ENCODE measurements at places on chromosomes 7 and 10.

DNA sequence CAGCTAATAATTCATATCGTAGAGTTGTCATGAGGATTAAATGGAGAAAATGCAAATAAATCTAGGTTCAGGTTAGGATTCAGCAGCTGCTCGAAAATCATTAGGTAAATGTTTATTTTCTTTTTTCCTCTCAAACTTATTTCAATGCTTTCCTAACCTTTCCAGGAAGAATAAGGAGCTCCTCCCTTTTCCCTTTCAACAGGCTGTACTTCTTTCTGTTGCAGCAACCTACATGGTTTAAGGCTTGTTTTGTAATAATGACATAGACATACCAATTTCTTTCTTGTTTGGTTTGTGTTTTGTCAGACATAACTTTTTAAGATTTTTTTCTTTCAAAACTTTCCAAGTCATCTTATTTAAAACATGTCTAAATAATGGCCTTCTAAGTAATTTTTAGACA is 18.2 kb downstream of the GPR141 start:
- DNase-seq, result no peak

DNA sequence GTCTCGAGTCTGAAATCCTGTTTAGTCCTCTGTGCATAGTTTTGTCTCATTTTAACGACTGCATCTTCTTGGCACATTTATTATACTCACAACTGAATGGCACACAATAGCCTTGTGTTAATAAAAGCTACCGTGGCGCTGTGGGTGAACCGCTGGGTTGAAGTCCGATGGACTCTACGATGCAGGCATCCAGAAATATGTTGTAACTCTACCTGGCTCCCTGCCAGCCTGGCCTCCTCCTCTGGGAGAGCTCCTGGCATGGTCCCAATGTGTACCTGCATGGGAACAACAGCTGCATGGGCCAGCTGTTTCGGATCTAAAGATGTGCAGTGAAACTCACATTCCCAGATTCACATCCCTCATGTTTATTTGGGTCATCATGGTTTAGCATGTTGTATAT is 3.7 kb upstream of the DPYSL4 start:
- no peak for DNase-seq

DNA sequence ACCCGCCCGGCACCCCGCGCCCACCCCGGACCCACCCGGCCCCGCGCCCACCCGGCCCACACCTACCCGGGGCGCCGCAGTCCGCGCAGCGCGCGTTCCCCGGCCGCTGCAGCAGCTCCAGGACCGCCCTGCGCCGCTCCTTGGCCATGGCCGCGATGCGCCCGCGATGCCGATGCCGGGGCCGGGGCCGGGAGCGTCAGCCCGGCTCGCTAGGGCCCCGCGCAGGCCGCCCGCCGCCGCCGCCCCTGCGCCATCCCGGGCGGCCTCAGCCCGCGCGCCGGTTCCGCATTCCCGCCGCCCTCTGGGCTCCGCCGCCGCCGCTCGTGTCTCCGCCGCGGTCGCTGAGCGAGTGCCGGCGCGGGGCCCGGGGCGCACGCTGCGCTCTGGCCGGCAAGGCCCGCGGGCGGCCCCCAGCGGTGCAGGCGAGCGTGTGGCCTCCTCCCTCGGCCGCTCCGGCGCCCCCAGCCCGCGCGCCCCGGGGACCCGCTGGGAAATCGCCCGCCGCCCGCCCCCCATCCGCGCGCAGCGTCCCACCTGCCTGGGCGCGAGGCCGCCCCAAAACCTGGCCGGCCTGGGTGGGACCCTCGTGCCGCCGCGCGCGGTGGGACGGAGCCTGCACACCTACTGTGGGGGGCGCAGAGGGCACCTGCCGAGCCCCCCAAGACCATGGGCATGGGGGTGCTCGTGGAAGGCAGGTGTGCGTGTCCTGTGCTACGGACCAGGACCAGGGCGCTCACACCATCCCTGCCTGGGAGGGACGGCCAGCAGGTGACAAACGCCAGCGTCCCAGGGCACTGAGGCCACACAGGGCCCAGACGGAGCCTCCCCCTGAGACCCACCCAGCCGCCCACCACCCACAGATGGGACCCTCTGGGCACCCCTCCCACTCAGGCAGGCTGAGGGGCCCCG is at the start of gene ADAP1:
TSS of gene ADAP1 (minus strand) at position 351 of the 909 bp plus-strand sequence. CDS start at position 148, 203 bp downstream.
- DNase-seq, result no peak

DNA sequence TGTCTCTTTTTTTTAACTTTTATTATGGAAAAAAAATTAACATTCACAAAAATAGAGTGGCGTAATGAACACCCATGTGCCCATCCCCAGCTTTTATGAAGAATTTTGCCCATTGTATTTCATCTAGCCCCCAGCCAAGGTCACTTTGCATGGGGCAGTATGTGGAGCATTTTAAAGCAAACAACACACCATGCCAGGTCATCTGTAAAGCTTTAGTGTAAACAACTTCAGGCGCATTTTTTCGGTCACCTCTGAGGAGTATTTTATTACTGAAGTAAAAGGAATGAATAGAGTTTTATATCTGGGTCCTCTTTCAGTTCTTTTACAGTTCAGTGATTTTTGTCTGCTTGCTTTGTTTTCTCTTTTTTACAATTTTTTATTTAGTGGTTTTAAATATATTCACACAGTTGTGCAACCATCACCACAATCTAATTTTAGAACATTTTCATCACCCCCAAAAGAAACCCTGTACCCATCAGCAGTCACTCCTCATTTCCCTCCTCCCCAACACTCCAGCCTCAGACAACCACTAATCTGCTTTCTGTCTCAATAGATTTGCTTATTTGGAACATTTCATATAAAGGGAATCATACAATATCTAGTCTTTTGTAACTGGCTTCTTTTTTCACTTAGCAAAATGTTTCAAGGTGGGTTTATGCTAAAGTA is 87.9 kb downstream of the SLC37A3 start:
- DNase-seq, result no peak

GRCh38 chr10:110494532-110494931 is 3.2 kb upstream of the DUSP5 start:
- no peak for DNase-seq

- DNase-seq, result no peak
These were observed 45.4 kb upstream of the LRGUK start for GRCh38 chr7:134081695-134082094.

- DNase-seq, result peak; percentile 24
These were observed 53.4 kb downstream of the CFAP58 start for GRCh38 chr10:104406715-104407650.

DNA sequence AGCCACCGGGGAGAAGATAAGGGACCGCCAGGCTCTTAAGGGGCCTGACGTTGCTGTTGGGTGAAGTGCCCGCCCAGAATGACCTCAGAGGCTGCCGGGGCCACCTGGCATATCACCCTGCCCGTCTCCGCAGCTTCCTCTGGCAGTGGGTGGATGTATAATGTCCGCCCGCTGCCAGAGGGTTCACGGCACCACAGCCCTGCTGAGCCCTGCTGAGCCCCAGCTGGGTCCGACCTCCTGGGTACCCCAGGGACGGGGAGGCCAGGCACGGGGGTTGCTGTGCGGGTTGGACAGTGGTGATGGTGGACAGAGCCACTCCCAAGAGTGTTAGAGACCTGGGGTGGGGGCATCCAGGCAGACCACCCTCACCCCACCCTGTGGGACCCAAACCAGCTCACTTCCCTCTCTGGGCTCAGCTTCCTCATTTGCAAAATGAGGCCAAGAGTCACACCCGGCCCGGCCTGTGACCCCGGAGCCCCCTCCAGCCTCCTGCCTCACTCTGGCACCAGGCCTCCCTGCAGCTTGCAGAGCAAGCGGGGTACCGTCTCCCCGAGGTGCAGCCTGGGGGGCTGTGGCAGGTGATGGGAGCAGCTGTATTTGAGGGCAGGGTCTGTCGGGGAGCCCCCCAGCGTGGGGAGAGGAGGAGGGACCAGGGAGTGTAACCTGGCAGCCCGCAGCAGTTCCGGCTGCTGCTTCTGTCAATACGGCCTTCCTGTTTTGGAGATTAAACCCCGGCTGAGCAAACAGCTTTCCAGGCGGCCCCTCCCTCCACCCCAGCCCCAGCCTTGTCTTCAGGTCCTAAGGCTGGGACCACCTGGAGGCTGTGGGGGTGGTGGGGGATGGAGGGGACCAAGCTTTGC is 8.4 kb upstream of the LFNG start:
- no peak for DNase-seq

- peak; percentile 73 for DNase-seq
These were observed 36.9 kb downstream of the ENTPD1 start for GRCh38 chr10:95792874-95793285.

DNA sequence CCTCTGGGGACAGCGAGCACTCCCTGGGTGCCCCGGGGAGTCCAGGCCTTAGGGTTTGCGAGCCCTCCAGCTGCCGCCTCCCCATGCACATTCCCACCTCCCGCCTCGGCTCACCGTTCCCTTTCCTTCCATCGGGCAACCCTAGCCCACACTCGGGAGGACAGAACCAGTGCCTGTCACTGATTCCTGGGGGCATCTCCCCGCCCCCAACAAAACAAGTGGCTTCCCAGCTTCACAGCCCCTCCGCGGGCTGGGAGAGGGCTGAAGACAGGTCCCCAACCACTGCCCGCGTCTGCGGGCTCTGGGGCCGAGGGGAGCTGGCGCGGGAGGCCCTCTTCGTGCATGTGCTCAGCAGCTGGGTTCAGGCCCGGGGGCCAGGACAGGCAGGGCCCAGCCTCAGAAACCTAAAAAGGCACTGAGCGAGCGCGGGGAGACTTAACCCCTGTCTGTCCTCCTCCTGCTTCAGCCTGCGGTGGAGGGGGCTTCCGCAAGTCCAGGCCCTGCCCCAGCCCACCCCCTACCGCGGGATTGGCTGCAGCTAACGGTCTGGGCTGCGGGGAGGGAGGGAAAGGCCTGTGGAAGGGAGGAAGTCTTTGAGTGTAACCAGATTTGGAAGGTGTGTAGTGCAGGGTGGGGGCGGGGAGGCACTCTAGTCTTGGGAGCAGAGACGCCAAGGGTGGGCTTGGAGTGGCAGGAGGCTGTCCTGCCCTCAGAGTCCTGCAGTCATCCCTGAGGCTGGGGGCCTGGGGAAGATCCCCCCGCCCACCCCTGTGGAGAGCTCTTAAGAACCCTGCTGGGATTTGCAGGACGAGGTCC is 1.2 kb downstream of the FLNC start:
- no peak for DNase-seq

GRCh38 chr7:152202056-152202455 is 176.6 kb downstream of the GALNT11 start:
- DNase-seq, result peak; percentile 10

DNA sequence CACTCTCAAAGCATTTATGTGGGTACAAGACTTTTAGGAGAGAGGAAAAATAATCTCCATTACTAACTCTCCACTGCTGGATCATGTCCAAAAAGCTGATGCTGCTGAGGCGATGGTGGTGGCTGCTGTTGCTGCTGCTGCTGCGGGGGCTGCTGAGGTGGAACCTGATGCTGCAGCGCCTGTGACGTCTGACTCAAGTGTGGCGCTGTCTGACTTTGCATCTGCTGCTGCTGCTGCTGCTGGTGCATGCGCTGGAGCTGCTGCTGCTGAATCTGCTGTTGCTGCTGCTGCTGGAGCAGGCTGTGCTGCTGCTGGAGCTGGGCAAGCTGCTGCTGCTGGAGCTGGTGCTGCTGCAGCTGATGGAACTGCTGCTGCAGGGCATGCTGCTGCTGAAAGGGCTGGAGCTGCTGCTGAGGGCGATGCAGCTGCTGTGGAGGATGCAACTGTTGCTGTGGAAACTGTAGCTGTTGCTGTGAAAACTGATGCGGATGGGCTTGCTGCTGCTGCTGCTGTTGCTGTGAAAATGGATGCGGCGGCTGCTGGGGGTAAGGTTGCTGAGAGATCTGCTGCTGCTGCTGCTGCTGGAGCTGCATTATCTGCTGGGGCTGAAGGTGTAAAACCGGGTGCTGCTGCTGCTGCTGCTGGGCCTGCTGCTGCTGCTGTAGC is 34.5 kb downstream of the PAXIP1 start:
- DNase-seq, result no peak

DNA sequence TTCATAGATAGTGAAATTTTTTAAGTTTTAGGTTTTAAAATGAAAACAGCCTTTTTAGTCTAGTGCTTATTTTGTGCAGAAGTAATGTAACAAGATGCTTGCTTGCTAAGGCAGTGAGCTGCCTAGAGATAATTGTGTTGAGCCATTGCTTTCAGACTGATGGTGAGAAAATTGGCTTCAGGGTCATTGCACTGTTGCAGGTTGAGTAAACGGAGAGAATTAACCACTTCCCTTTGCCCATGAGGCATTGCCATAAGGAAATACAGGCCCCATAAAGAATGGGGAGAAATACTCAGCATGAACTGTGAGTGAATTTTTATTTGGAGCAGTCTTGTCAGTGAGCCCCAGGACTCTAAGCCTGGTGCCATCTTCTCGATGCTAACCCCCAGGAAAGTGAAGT is 140.5 kb downstream of the LRRC4 start:
- DNase-seq, result no peak

GRCh38 chr10:8137726-8138125 is 83.2 kb downstream of the GATA3 start:
- DNase-seq, result no peak

DNA sequence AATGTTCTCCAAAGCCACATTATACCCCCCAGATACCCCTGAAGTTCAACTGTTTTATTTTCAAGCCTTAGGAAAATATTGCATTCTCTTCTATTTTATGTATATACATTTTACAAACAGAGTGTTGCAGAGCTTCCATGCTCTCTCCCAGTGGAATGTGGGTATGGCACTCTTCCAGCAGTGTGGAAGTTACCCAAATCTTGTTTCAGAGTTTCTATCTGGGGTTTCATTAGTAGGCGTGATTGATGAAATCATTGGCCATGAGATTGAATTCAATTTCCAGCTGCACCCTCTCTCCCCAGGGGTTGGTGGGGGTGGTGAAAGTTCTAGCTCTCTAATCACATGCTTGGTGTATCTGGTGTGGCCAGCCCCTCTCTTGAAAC is 350.4 kb downstream of the RPS24 start:
- DNase-seq, result no peak

DNA sequence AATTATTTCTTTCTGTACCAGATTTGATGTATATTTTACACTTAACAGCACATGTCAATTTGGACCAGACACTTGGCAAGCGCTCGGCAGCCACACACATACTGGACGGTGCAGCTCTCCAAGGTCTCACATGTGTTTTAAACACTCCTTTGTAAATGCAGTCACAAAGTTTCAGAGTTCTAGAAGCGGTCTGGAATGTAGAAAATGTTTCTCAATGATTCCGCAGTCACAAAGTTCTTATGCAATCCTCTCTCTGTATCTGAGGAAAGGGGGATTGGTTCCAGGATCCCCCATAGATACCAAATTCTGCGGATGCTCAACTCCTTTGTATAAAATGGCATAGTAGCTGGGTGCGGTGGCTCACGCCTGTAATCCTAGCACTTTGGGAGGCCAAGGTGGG is 253.0 kb upstream of the GRB10 start:
- no peak for DNase-seq

DNA sequence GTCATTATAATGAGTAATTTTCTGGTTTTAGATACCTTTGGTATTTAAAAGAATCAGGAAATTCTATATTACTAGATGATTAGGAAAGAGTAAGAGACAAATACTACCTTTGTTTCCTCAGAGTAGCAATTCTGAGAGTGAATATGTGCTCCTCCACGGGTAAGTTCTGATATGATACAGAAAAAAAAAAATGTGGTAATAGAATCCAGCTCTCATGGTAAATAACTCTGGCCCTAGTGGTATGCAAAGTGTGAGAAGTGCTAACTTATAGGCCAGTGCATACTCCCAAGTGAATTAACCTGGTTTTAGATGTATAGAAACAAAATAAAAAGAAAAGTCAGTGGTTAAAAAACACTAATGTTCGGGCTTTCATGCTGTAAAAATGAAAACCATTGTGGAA is 512.6 kb upstream of the SEMA3D start:
- DNase-seq, result no peak

All from skeletal muscle cell (primary cell).